ENCODE measurements at places on chromosomes 13 and 19.

DNA sequence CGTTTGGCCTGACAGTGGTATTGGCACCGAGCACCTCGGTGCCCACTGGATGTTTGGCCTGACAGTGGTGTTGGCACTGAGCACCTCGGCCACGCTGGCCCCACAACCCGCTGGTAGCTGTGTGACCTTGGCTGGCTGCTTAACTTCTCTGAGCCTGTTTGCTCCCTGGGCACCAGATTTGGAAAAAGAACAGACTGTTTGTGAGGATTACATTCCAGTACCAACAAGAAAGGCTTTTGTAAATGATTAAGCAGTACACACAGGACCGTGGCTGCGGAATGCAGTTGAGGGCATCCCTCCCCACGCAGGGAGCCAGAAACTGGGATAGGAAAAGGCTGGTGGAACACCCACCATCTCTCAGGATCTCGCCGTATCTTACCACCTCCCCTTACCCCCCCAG, 31.9 kb downstream of the SLC25A42 start:
- DNase-seq: no peak

DNA sequence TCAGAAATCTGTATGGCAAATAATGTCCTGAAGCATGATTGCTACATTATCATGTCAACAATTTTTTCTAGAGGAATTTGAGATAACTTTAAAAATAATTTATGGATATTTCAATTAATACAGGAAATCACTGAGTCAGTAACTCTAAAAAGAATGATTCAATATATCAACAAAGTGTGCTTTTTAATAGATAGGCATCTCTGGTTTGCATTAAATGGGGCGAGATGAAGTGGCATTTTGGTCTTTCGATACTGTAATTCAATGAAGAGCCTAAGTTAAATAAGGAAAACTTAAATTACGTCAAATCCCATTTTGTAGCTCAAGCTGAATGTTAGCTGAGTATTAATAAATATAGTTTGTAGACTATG, 342.8 kb downstream of the DACH1 start:
- DNase-seq: no peak

DNA sequence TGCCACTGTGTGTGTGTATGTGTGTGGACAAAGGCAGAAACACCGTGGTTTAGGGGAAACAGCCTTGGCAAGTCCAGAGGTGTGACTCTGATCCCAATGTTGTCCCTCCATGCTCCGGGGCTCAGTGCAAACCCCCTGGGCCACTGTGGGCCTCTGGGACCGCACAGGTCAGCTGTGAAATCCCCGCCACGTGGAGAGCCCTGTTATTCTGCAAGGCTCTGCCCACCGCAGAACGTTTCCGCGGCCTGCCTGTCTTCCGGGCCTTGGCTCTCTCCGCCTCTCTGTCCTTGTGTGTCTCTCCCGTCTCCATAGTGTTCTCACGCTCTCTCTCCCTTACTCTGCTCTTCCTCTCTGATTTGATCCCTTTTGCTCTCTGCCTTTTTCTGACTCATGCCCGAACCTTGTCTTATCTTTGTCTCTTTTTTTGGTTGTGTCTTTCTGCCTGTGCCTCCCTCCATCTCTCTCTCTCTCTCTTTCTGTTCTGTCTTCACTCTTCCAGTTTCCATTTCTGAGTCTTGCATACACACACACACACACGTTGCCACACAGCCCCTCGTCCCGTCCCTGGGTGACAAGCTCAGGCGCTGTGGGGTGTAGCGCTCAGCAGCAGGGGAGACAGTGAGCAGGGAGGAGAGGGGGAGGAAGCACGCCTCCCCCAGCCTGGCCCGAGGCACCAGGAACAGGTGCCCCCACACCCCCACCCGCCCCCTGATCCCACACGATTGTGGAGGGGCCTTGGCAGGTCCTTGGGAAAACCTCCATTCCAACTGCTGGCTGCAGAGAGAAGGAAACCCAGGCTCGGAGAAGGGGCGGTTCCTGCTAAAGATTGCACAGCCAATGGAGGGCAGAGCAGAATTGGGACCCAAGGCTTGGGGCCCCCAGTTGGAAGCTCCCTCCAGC, 3.0 kb downstream of the TTYH1 start:
- DNase-seq: no peak

DNA sequence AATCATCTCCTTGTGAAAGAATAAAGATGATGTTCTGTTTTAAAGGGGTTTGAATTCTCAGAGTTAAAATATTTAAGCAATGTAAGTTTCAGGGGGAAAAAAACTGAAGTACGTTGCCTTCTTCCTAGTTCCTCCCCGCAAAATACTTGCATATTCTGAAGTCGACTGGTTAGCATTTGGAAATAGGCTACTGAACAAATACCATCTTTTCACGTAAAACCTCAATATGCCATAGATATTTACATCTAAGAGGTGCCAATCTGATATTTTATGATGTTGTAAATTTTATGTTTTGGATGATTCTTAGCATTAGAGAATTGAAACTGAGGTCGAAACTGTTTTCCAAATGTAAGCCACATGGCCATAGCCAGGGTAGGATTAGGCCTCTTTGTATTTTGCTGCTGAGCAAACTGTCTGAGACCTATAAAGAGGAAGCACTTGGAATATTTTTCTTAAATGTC, 138.3 kb downstream of the FLT1 start:
- no peak for DNase-seq

GRCh38 chr13:24540236-24541126, 27.9 kb upstream of the PARP4 start:
- DNase-seq: no peak

GRCh38 chr13:52158629-52159158, 703 bp downstream of the NEK3 start:
- peak; percentile 16 for DNase-seq

GRCh38 chr19:1292419-1293151, 6.9 kb downstream of the EFNA2 start:
- no peak for DNase-seq

DNA sequence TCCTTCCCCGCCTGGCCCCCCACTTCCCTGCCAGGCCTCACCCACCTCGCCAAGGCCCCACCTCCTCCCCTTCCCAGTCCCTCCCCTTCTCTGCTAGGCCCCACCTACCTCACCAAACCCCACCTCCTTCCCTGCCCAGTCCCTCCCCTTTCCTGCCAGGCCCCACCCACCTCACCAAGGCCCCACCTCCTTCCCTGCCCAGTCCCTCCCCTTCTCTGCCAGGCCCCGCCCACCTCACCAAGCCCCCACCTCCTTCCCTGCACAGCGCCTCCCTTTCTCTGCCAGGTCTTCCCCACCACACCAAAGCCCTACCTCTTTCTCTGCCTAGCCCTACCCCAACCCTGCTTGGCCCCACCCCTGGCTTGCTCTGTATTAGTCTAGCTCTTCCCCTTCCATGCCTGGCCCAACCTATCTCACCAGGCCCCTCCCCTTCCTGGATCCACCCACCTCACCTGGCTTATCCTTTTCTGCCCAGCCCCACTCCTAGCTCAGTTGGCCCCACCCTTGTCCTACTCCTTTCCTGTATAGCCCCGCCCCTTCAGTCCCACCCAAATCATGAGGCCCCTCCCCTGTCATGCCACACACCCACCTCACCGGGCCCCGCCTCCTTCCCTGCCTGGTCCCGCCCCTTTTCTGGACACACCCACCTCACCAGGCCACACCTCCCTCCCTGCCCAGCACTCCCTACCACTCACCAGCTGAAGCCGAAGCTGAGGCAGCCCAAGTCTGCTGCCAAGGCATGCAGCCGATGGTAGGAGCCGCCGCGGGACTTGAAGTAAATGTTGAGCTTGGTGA, 16.2 kb downstream of the CERS1 start:
- DNase-seq: no peak

DNA sequence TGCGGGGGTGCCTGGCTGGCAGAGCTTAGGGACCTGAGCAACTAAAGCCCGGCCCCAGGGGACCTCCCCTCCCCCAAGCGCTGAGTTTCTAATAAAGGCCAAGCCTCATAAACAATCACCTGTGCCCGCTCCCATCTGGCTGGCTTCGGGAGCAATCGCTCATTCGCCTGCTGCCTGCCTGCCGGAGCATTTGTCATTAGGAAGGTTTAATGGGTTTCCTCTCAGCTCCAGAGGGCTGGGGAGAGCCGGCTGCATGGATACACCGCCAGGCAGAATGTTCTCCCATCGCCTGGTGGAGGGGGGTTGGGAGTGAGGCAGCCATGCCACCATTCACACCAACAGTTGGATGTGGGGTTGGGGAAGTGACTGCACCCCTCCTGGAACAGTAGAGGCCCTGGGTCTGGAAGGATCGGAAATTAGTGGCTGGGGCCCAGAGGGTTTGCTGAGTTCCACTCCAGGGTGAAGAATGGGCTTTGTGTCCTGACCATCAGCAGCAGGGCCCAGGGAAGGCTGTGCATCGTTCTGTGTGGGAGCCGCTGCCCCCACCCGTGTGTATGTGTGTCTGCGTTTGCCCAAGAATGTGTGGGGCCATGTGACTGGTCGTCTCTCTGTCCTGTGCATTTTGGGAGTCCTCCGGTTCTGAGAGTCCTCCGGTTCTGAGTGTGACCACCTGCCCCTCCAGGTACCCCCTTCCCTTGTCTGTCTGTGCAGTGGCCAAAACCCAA, 15.3 kb downstream of the PIN1 start:
- DNase-seq: no peak

Measured in stimulated activated CD4-positive, alpha-beta T cell treated with anti-CD3 and anti-CD28 coated beads, Interleukin-2, amount 100 ng/mL, for 48 hours (primary cell).